ENCODE measurements at places on chromosomes 7 and 10. TPM values are rescaled to one million over a fixed set of nuclear protein-coding genes. Genes with fewer than 3 reads are reported as not detected.
A peak's percentile ranks its signal among the peaks of the same experiment; 100 is the strongest.

Gene ZNHIT1
- 105 TPM for total RNA-seq

Gene ASB10
- not detected for total RNA-seq

- DNase-seq: no peak
Observed at GRCh38 chr10:32939296-32940111, 18.5 kb downstream of the ITGB1 start.

GRCh38 chr10:2438248-2438939 is 629.0 kb upstream of the PFKP start:
- DNase-seq: no peak

- no peak for DNase-seq
Observed at GRCh38 chr10:124704428-124705380, 39.5 kb downstream of the FAM53B start.

DNA sequence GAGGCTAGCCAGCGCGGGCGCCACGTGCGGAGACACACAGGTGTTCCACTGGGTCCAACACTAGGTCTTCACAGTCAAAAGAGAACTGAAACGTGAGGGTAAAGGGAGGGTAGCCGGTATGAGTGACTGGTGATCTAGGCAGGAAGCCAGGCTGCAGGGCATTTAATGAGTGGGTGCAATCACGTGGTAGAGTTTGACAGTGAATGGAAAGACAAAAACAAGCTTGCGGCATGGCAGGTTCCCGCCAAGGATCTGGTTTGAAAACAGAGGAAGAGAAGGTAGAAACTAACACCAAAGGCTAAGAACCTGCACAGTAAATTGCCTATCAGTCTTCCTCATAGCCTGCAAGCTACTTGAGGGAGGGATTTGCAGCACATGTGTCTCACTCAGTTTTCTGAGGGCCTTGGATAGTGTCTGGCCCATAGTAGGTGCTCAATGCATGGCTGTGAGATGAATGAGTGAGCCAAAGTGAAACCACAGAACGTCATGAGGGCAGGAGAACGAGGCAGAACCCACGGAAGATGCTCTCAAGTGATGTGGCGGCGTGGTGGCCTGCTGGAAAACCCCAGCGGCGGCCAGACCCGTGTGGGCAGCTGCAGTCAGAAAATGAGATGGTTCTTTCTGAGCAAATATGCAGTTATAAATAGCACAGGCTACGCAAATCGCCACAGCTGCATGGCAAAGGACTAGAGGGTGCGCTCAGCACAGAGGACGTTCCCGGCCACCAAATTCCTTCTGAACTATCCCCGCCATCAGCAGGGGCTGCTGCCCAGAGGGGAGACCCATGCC is 183.6 kb upstream of the NFE2L3 start:
- no peak for DNase-seq

DNA sequence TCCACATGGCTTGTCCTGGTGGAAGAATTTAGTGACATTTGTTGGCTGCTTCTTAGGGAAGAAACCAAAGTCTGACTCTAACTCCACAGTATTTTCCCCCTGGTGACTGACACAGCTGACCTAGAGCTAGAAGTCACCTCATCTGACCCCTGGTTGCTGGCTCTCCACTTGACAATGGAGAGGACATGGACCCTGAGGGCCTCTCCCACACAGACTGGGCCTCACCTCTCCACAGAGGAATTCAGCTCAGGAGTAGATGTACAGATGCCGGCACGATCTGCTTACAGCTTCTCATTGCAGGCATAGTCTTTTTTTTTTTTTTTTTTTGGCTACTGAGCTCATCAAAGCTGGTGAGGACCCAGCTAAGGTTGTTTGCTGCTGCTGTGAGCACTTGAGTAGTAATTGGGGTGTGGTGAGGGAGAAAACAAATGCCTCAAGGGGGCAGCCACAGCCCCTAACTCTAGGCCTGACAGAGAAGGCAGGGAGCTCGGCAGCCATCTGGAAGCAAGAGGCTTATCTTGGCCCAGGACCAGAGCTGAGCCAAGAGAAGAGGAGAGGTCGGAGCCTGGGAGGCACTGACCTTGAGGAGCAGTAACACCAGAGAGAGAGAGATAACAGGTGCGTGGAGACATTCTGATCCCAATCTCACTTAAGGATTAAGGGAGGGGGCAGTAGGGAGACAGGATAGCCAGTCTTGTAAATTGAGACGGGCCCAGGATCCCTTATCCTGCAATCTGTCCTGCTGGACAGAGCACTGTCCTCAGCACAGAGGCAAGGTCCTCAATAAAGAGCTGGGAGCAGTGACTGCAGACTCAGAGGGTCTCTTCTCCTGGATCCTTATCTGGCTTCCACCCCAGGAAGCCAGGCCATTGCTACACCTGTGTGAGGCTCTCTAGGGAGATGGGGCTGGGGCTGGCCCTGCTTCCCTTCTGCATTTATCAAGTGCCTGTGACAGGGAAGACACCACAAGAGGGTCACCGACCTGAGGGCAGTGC is 9.4 kb downstream of the PRSS58 start:
- DNase-seq: no peak

GRCh38 chr10:95755511-95756004 is 405 bp upstream of the ENTPD1 start:
- DNase-seq: peak; percentile 65

DNA sequence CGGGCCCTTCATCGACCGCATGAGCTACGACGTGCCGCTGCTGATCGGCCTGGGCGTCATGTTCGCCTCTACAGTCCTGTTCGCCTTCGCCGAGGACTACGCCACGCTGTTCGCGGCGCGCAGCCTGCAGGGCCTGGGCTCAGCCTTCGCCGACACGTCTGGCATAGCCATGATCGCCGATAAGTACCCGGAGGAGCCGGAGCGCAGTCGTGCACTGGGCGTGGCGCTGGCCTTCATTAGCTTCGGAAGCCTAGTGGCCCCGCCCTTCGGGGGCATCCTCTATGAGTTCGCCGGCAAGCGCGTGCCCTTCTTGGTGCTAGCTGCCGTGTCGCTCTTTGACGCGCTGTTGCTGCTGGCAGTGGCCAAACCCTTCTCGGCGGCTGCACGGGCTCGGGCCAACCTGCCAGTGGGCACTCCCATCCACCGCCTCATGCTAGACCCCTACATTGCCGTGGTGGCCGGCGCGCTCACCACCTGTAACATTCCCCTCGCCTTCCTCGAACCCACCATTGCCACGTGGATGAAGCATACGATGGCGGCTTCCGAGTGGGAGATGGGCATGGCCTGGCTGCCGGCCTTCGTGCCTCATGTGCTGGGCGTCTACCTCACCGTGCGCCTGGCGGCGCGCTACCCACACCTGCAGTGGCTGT is 1.2 kb downstream of the SLC18A3 start:
- DNase-seq: no peak
